Tibial nerve (tissue), 4 donors: ENCODE measurements at places on chromosomes 11 and 22. TPM values are rescaled to one million over a fixed set of nuclear protein-coding genes. Genes with fewer than 3 reads are reported as not detected.

The MRPL17 gene
- total RNA-seq = 21.9 TPM

The GRM5 gene
- under 0.01 TPM for total RNA-seq

The MYBPC3 gene
- not detected for total RNA-seq

The TSPAN32 gene
- 4.4 TPM for total RNA-seq

The CSNK2A3 gene
- not detected for total RNA-seq

The SLC22A25 gene
- total RNA-seq = not detected

DNA sequence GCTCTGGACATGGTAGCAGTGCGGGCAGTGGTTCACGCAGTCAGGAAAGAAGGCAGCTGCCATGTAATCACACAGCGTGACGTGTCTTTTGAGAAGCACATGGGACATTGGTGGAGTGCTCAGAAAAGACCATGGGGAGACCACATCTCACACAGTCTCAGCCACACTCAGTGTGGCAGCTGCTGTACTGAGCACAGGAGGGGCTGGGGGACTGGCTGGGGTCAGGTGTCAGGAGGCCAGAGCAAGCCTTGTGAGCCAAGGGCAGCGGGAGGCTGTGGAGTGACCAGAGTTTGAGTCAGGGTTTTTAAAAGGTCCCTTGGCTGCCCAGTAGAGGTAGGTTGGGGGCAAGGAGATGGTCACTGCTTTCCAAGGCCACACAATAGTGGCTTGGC, 18.5 kb downstream of the CLDN5 start:
- no peak for DNase-seq
- no peaks in the 10 kb centered on the region for H3K36me3 ChIP-seq
- H3K4me3 ChIP-seq = no peak overlapping the region
- no peak overlapping the region for H3K27ac ChIP-seq
- H3K27me3 ChIP-seq = no peaks in the 10 kb centered on the region
- H3K4me1 ChIP-seq = no peaks in the 10 kb centered on the region

DNA sequence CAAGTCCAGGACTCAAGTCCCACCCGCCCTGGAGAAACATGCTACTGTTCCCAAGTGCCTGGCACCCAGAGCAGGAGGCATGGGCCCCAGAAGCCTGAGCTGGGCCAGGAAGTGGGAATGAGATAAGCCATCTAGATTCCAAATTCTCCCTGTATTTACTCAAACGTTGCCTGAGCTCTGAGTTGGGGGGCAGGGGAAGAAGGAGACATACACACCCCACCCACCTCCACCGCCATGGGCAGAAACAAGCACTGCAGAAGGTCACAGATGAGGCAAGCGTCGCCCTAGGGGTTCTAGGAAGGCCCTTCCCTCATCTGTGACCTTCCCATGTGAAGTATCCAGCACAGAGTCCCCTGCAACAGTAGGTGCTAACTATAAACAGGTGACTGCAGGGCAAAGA, 54.0 kb downstream of the PLEKHA7 start:
- no peak for DNase-seq
- H3K36me3 ChIP-seq = no peaks in the 10 kb centered on the region
- peak overlapping the region; percentile 34 for H3K27ac ChIP-seq
- no peaks in the 10 kb centered on the region for H3K27me3 ChIP-seq
- peaks cover 16% of the 10 kb centered on the region for H3K4me1 ChIP-seq

- no peak overlapping the region for H3K4me3 ChIP-seq
- H3K27me3 ChIP-seq = no peaks in the 10 kb centered on the region
- no peaks in the 10 kb centered on the region for H3K36me3 ChIP-seq
- no peaks in the 10 kb centered on the region for H3K4me1 ChIP-seq
- H3K27ac ChIP-seq = no peak overlapping the region
- no peak for DNase-seq
Measured at GRCh38 chr22:22913989-22914388, 26.4 kb downstream of the IGLL5 start.

GRCh38 chr22:31474743-31475142, 14.9 kb downstream of the EIF4ENIF1 start:
- no peak overlapping the region for H3K4me3 ChIP-seq
- no peak for DNase-seq
- no peak overlapping the region for H3K27ac ChIP-seq
- no peaks in the 10 kb centered on the region for H3K4me1 ChIP-seq

DNA sequence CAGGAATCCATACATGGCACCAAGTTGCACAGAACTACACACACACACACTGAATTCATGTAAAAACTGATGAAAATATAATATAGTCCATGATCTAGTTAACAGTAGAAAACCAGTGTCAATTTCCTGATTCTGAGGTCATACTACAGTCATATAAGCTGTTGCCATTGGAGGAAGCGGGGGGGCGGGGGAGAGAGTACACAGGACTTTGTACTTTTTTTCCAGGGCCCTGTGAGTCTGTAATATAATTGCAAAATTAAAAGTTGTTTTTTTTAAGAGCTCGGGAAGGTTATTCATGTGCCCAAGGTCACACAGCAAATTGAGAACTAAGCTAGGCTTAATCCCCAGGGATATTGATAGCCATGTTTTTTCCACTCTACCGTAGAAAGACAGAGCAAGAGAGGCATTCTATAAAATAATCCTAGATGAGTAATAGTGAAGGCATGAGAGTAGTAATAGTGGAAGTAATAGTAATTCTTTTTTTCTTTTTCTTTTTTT, 312.3 kb downstream of the MN1 start:
- H3K27ac ChIP-seq = no peak overlapping the region
- no peaks in the 10 kb centered on the region for H3K36me3 ChIP-seq
- H3K4me1 ChIP-seq = no peaks in the 10 kb centered on the region
- no peak overlapping the region for H3K4me3 ChIP-seq

GRCh38 chr11:100671471-100671870, 15.6 kb upstream of the ARHGAP42 start:
- no peaks in the 10 kb centered on the region for H3K27me3 ChIP-seq
- no peak overlapping the region for H3K4me3 ChIP-seq
- H3K36me3 ChIP-seq = no peaks in the 10 kb centered on the region
- H3K4me1 ChIP-seq = no peaks in the 10 kb centered on the region
- DNase-seq = no peak

- H3K4me1 ChIP-seq = no peaks in the 10 kb centered on the region
- H3K27me3 ChIP-seq = no peaks in the 10 kb centered on the region
- DNase-seq = no peak
- no peak overlapping the region for H3K27ac ChIP-seq
- H3K4me3 ChIP-seq = no peak overlapping the region
Measured at GRCh38 chr22:17115236-17115635, 5.9 kb downstream of the TMEM121B start.

DNA sequence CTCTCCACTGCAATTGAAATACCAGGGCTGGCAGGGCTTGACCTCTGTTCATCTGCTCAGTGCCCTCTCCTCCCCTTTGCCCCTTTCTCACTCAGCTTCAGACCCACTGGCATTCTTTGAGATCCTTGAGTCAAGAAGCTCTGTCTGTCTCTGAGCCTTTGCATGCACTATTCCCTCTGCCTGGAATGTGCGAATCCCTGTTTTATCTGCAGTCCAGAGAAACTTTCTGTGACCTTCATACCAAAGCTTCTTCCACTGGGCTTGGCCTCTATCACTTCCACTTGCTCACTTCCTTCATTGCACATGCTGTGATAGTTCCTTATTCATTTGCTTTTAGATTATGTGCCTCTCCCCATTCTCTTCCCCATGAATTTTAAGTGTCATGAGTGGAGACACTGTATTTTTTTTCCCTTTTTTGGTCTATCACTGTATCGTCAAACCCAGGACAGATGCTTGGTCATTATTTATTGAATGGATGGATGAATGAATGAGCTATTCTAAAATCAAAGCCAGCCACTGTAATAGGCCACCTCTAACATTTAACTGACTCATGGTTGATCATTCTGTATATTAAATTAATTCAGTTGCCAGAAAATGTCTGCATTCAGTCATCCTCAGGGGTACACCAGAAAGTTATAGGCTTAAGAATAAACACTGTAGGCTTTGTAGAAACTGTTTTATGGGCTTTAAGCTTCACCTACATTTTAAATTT, 88.7 kb upstream of the TIMP3 start:
- no peaks in the 10 kb centered on the region for H3K4me1 ChIP-seq
- H3K27ac ChIP-seq = no peak overlapping the region
- no peak overlapping the region for H3K4me3 ChIP-seq

GRCh38 chr22:19986410-19987341, 29.9 kb downstream of the ARVCF start:
- DNase-seq = peak; percentile 59
- peak overlapping the region; percentile 76 for H3K4me3 ChIP-seq
- peaks cover 28% of the 10 kb centered on the region for H3K4me1 ChIP-seq
- no peaks in the 10 kb centered on the region for H3K36me3 ChIP-seq
- H3K27me3 ChIP-seq = no peaks in the 10 kb centered on the region
- peak overlapping the region; percentile 77 for H3K27ac ChIP-seq

DNA sequence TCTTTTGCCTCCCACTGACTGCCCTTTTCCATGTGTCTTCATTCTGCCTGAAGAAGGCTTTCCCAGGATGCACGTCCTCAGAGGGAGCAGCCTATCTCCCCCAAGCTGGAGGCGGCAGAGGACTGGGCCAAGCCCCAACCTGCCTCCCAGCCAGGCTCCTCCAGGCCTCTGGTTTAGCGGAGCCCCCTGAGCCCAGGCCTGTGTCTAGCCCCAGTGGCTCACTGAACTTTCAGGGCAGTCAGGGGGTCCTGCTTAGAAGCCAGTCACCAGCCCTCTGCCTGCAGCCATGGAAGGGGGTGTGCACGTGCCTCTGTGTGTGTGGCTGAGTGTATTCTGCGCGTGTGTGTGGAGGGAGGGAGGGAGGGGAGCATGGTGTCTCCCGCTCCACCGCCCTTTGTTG, 10.4 kb upstream of the GRK2 start:
- H3K27ac ChIP-seq = no peak overlapping the region
- no peaks in the 10 kb centered on the region for H3K27me3 ChIP-seq
- no peak for DNase-seq
- peaks cover 4% of the 10 kb centered on the region for H3K4me1 ChIP-seq

DNA sequence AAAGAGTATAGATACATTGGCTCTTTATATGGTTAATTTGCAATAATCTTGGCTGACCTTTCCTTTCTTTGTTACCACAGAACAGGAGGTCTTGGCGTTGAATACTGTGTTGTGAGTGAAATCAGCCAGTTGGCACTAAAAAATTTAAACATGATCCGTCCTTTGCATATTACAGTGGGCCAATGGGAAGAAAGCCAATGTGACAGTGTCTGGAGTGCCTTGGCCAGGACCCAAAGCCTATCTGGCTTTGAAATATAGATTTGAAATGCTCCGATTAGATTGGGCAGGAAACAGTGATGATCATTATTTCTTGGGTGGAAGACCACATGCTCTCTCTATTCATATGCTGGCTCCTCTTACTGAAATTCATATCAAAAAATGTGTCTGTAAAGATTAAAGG, 339.6 kb upstream of the ANO3 start:
- H3K36me3 ChIP-seq = no peaks in the 10 kb centered on the region
- no peaks in the 10 kb centered on the region for H3K4me1 ChIP-seq
- no peaks in the 10 kb centered on the region for H3K27me3 ChIP-seq
- H3K4me3 ChIP-seq = no peak overlapping the region
- DNase-seq = no peak
- H3K27ac ChIP-seq = no peak overlapping the region

DNA sequence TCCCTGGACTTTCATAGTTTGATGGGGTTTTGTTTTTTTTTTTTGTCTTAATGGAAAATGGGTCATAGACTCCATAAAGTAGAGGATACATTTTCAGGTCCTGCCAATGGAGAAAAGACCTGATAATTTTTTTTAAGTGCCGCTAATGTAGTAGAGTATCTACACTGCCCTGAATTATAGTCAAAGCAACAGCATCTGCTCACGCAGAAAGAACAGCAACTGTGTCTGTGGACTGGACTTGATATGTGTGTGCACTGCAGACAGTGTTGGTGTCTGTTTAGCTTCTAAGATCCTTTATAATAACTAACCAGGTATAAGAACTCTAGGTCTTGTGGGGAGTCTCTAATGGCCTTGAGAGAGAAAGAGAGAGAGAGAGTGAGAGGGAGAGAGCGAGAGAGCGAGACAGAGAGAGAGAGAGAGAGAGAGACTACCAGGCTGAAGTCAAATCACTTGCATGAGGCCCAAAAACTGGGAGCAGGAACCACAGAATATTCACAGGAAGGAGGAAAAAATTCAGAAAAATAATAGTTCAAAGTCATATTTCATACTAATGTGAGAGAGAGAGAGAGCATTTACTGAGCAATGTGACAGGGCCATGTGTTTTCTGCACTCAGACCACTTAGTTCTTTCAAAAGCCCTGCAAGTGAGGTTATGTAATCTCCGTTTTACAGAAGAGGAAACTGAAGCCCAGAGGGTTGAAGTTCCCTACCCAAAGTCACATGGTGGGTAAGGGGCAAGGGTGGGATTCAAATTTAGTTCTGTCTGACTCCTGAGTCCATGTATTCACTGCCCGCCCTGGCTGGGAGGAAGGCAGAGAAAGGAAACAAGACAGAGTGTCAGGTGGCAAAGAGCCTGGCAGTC, 8.6 kb upstream of the MIAT start:
- no peaks in the 10 kb centered on the region for H3K36me3 ChIP-seq
- no peak overlapping the region for H3K4me3 ChIP-seq
- peaks cover 11% of the 10 kb centered on the region for H3K4me1 ChIP-seq
- DNase-seq = no peak
- H3K27ac ChIP-seq = no peak overlapping the region

GRCh38 chr11:64060861-64061444, 25.2 kb downstream of the FLRT1 start:
- H3K27me3 ChIP-seq = no peaks in the 10 kb centered on the region
- H3K4me3 ChIP-seq = peak overlapping the region; percentile 16
- no peak for DNase-seq
- H3K36me3 ChIP-seq = no peaks in the 10 kb centered on the region
- H3K27ac ChIP-seq = peak overlapping the region; percentile 55

- peak overlapping the region; percentile 19 for H3K27ac ChIP-seq
- peaks cover 9% of the 10 kb centered on the region for H3K4me1 ChIP-seq
- DNase-seq = no peak
- no peaks in the 10 kb centered on the region for H3K27me3 ChIP-seq
- H3K36me3 ChIP-seq = no peaks in the 10 kb centered on the region
Measured at GRCh38 chr11:114309517-114309916, 13.3 kb downstream of the NNMT start.

DNA sequence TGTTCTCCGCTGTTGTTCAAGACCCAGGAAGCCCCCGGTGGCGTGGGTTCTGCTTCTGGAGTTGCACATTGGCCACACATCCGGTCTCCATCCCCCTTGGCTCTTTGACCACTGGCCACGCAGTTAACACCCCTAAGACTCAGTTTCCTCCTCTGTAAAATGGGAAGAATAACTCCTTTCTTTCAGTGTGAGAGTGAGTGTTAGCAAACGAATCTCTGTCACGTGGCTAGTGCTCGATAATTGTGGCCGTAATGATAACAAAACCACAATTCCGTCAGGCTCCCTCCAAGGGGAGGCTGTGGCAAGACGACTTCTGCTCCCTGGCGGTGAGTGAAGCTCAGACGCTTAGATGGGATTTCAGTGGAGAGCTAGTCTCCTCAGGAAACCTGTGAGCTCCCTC, 315.2 kb upstream of the B3GAT1 start:
- H3K27me3 ChIP-seq = peaks cover 8% of the 10 kb centered on the region
- DNase-seq = no peak
- H3K27ac ChIP-seq = no peak overlapping the region
- H3K4me3 ChIP-seq = no peak overlapping the region
- no peaks in the 10 kb centered on the region for H3K4me1 ChIP-seq
- no peaks in the 10 kb centered on the region for H3K36me3 ChIP-seq

- DNase-seq = no peak
- H3K27ac ChIP-seq = no peak overlapping the region
- no peaks in the 10 kb centered on the region for H3K36me3 ChIP-seq
- no peaks in the 10 kb centered on the region for H3K27me3 ChIP-seq
Measured at GRCh38 chr11:17594686-17595192, 47.7 kb downstream of the OTOG start.
